ENCODE measurements at places on chromosomes 7 and 10.

- no peak for DNase-seq
Observed at GRCh38 chr10:3955955-3956617, 171.1 kb upstream of the KLF6 start.

- DNase-seq, result peak; percentile 39
Observed at GRCh38 chr7:156932006-156932405, 17.5 kb upstream of the NOM1 start.

DNA sequence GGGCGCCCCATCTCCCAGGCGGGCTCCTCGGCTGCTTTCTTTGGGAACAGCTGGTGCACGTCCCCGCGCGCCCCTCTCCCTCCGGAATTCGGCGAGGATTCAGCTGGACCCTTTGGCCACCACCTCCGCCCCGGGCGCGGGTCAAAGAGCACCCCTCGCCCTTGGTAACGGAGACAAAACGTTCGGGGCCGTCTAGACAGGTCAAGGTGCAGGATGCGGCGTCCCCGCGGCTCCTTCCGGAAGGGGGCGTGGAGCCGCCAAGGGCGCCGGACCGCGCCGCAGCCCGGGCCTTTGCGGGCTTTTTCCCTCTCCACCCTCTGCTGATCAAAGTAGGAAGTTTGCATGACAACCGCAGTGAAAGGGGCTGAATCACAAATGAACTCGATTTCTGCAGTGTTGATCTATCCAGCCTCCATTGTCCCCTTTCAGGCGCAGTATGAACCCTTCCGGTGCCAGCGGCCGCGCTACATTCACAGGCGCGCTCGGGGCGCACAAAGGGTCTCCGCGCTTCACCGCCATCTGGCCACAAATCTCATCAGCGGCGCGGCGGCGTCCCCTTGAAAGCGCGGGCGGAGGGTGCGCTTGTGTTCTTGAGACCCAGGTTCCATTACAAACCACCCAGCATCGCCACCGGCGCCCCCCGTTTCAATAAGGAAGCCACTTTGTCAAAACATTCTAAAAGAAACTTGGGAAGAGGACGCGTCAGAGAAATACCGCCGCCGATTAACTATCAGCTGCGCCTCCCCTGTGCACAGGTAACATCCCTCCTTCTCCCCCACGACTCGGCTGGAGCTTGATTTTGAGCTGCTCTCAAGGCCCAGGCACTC is 36.4 kb downstream of the CNPY1 start:
- DNase-seq, result no peak

DNA sequence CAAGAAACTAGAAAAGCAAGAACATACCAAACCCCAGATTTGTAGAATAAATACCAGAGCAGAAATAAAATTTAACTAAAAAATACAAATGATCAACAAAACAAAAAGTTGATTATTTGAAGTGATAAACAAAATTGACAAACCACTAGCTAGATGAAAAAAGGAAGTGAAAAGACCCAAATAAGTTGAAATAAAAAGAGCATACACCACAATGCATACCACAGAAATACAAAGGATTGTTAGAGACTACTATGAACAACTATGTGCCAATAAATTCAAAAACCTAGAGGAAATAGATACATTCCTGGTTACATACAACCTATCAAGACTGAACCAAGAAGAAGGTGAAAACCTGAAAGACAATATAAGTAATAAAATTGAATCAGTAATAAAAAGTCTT is 333.4 kb downstream of the SH2D4B start:
- DNase-seq, result no peak

GRCh38 chr7:91512958-91513357 is 248.7 kb downstream of the FZD1 start:
- peak; percentile 11 for DNase-seq

- no peak for DNase-seq
Observed at GRCh38 chr7:111780527-111780926, 218.2 kb upstream of the IMMP2L start.

GRCh38 chr7:140497241-140497769 is 18.0 kb upstream of the MKRN1 start:
- no peak for DNase-seq

GRCh38 chr10:68235581-68235980 is 3.7 kb upstream of the ATOH7 start:
- DNase-seq, result no peak

GRCh38 chr7:106818736-106819135 is 46.3 kb upstream of the PIK3CG start:
- DNase-seq, result peak; percentile 50

GRCh38 chr7:159030490-159031134 is 114.1 kb downstream of the VIPR2 start:
- no peak for DNase-seq

- no peak for DNase-seq
Observed at GRCh38 chr7:80725181-80725611, 86.8 kb downstream of the CD36 start.

GRCh38 chr10:101389986-101390531 is 36.1 kb downstream of the BTRC start:
- DNase-seq, result no peak

- no peak for DNase-seq
Observed at GRCh38 chr7:43838201-43838658, 31.1 kb downstream of the MRPS24 start.

DNA sequence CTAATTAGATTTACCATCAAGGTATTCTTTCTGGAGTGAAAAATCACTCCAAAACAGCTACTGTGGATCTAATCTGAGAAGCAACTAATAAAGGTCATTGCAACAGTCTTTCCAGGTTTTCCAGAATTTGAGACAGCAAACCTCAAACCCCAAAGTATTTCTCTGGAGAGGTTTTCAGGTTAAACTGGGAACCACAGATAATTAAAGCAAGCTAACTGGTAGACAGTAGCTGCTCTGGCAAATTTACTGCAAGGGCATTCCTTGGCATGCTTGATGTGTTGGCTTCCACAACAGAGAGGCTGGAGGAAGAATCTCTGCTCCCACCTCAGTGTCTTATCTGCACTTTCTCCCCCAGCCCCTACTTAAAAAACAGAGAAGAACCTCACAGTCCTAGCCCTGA is 140.0 kb upstream of the NRBF2 start:
- peak; percentile 31 for DNase-seq

DNA sequence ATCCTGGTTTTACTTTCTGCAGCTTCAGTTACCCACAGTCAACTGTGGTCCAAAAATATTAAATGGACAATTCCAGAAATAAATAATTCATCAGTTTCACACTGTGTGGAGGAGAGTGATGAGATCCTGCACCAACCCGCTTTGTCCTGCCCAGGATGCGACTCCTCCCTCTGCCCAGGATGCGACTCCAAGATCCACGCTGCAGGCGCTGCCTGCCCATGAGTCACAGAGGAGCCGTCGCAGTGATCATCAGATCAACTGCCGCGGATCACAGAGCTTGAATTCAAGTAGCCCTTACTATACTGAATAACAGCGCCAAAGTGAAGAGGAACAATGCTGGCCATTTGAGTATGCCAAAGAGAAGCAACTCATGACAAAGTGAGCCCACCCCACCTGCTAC is 61.5 kb downstream of the GRB10 start:
- DNase-seq, result no peak

GRCh38 chr10:33330543-33331378 is 3.7 kb downstream of the NRP1 start:
- DNase-seq, result peak; percentile 73

GRCh38 chr10:121217331-121217730 is 366.2 kb downstream of the WDR11 start:
- DNase-seq, result no peak

DNA sequence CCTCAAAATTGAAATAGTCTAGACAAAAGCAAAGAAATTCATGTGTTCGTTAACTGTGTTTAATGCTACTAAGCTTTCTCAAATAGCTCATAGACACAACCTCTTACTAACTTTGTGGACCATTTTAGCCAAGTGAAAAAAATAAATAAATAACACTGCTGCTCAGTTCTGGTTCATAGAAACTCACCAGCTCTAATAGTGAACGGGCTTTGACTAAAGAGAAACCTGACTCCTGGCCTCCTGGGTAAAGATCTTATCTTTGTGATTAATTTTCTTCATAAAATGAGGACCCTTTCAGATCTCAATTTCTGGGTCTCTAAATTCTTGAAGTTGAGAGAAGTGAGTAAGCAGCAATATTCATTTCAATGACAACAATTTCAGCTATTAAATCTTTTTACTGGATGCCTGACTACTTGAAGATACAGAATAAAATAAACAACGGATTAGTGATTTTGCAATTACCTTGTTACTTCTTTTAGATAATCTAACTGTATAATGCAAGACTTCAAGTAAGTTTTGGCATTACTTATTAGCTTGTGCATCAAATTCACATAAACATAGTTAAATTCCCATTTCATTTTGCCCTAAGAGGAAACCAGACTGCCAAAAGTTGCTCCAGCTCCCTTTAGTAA is 3.1 kb downstream of the CADPS2 start:
- no peak for DNase-seq

DNA sequence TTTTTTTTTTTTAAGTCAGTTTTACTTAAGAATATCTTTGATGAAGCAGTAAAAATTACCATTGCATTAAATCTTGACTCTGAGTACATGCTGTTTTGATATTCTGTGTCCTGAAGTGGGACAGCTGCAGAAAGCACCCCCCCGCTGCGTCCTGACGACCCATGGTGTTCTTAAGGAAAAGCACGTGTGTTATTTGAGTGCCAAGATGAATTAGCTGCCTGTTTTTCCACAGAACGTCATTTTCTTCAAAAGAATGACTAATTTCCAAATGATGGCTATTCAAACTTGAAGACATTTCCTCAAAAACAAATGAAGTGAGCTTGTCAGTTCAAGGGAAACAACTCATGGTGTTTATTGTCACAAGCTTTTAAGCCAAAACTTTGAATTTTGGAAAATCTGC is 45.9 kb downstream of the CREM start:
- DNase-seq, result no peak

GRCh38 chr10:118116715-118117449 is 70.1 kb upstream of the RAB11FIP2 start:
- no peak for DNase-seq

GRCh38 chr7:79876848-79877252 is 257.8 kb upstream of the GNAI1 start:
- peak; percentile 78 for DNase-seq

GRCh38 chr10:102738692-102739121 is 5.0 kb upstream of the WBP1L start:
- DNase-seq, result no peak

DNA sequence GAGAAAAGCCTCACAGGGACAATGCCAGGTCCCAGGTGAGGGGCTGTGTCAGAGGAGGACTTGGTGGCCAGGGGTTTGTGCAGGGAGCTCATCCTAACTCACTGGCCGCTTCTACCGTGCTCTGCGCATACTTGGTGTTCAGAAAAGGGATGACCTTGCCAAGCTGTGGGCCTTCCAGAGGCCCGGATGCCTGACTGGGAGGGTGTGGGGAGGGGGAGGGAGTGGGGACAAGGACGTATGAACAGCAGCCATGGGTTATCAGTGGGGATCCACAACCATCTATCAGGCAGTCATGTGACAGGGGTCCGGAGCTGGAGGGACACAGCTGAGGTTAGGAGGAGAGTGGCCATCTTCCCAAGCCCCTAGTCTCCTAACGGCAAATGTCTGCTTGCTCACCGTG is 6.2 kb downstream of the SFXN4 start:
- DNase-seq, result no peak

DNA sequence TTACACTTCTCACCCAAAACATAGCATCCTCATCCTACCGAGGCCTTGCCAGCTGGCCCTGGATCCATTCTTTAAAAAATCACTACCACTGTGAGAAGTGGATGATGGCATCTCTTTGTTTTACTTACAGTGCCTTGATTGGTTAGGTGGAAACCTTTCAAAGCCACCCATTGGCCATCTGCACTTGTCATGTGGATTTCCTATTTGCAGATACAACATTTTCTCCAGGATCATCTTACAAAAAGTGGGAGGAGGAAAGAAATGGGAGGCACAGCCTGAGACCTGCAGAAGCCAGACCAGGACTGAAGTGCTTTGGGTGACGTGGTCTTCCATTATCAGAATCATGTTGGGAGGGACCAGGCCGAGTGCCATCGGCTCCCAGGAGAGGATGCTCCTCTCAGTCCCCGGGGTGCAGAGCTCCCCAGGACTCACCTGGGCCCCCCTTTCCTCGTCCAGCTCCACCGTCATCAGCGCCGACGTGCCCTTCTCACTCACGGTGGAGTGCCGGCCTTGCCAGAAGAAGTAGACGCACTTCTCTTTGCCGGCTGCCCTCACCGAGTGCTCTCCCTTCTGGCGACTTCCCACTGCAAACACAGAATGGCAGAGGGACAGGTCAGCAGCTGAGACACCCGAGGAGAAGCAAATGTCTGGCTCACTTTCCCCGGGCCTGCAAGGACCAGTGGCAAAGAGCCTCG is 161.2 kb downstream of the SVIL start:
- no peak for DNase-seq

DNA sequence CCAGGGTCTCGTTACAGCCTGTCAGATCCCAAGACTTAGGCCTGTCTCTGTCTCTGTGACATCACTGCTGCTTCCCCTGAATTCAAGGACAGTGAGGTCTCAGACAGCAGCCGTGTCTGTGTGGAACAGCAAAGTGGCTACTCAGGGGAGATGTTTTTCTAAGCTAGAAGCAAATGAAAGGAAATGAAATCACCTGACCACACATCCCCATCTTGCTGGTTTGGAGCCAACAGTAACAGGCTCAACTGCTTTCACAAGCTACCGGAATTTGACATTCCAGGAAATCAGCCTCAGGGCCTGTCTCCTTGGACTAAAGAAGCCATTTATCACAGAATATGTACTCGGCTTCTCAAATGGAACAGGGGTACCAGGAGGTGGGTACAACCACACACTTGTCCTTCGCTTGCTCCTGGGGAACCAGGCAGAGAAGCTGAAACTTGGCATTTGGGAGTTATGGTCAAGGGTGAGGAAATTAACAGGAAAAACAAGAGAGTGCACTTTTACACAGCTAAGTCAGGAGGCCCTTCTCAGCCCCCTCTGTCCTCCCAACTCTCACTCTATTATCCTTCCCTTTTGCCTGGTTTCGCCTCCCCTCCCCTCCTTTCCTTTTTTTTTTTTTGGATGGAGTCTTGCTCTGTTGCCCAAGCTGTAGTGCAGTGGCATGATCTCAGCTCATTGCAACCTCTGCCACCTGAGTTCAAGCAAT is 73.2 kb downstream of the SPDYE5 start:
- peak; percentile 88 for DNase-seq

DNA sequence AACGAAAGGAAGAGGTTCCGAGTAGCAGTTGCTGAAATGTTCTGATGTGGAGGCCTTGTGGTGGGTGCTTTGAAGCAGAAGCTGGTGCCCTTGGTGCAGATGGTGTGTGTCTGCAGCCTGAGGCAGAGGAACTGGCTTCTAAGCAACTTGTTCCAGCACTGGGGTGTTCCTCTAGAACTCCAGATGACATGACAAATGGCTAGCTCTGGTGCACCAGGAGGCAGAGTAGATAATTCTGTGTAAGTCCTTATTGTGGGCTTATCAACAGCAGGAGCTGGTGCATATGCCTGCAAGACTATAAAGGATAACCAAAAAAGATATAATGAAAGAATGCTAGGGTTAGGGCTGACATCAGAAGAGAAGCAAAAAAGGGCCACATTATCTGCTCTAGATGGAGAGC is 76.5 kb downstream of the ARL5B start:
- no peak for DNase-seq

GRCh38 chr10:60427709-60428386 is 38.2 kb upstream of the ANK3 start:
- DNase-seq, result no peak

- DNase-seq, result no peak
Observed at GRCh38 chr7:98251231-98251600, 816 bp downstream of the TECPR1 start.

- DNase-seq, result no peak
Observed at GRCh38 chr7:31815796-31816195, 128.8 kb downstream of the PPP1R17 start.

- no peak for DNase-seq
Observed at GRCh38 chr10:78176320-78177317, 143.0 kb downstream of the RPS24 start.

Measured in mammary epithelial cell (primary cell).